ENCODE measurements at places on chromosomes 4 and X.
A peak's percentile ranks its signal among the peaks of the same experiment; 100 is the strongest.

GRCh38 chr4:120088507-120088906 lies 21.9 kb upstream of the MAD2L1 start:
- DNase-seq, result no peak

DNA sequence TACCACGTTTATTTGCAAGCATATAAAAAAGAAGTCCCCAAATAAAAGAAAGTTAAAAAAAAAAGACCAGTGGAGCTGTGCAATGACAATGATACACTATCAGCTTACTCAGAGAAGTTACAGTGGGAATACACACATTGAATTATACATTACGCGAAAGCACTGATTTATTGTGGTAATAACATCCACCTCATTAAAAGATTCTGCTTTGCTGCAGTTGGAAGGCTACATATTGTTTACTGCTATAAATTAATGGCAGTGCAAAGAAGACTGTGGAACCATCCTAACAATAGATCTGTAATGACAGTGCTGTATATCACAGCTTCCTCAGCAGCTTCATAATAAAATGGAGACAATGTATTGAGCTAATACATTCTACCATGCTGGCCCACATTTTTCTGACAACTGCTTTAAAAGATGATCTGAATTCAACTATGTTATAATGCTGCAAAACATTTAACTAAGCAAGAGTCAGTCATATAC lies 142.5 kb upstream of the MAB21L2 start:
- no peak for DNase-seq

DNA sequence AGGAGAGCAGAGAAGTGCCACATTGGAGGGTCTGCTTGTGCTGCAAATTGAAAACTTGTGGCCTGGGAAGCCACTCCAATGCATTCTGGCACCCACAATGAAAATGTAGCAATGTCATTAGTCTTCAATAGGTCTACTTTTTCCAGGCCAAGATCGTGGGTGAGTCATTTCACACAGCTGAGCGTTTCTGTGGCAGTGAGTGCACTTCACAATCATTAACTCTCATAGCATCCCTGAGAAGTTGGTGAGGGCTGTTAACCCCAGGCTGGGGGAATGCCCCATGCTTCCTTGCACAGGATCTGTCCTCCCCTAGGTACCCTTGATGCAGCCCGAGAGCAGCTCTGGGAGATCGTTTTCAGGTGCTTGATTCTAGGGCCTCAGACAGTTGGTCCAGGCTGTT lies 196.8 kb upstream of the ATP6AP2 start:
- no peak for DNase-seq

DNA sequence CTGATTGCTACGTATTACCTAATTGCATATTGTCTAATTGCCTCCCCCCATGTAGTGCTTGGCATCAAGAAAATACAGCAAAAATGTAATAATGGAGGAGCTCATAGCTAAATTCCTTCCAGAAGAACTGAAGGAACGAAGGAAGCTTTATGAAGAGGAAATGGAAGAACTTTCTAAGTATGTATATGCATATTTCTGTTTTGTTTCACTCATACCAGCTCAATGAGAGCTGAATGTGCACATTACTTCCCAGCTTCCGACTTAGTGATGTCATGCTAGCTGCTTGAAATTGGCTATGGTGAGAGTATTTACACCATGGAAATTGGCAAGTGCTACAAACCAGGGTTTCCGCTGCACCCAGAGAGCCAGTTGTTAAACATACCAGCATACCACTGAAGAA lies 34.7 kb downstream of the LONRF3 start:
- DNase-seq, result no peak

DNA sequence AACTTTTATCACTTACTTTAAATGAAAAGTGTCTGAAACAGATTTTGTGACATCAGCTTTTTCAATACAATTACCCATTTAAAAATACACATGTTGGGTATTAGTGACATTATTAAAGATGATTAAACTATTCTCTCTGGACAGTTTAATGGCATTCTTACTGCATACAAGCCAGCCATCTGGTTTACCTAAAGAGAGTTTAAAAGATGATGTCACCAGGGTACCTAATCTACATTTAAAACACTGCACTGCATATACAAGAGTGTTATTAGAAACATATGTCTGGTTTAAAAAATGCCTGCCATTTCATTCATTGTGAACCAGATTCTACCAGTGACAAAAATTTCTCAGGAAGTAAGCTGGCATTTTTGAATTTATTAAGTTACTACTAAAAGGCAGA lies 919.1 kb downstream of the ADGRL3 start:
- no peak for DNase-seq

GRCh38 chrX:154918060-154918483 lies 31.9 kb downstream of the F8A1 start:
- DNase-seq, result peak; percentile 56

DNA sequence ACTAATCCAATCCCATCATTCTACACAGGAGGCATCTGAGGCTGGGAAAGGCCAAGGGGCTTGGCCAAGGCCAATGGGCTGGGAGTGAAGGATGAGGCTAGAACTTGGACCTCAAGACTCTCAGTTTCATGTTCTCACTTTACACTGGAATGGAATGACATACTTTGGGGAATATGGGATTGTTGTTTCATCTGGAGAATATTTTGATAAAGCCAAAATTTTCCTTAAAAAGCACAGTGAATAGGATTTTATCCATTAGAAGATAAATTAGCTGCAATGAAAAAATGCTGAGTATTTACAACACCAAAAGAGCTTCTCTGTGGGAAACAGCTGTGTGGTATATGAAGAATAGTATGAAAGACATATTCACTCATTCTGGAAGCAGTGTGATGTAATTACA lies 29.3 kb downstream of the SMIM20 start:
- no peak for DNase-seq

DNA sequence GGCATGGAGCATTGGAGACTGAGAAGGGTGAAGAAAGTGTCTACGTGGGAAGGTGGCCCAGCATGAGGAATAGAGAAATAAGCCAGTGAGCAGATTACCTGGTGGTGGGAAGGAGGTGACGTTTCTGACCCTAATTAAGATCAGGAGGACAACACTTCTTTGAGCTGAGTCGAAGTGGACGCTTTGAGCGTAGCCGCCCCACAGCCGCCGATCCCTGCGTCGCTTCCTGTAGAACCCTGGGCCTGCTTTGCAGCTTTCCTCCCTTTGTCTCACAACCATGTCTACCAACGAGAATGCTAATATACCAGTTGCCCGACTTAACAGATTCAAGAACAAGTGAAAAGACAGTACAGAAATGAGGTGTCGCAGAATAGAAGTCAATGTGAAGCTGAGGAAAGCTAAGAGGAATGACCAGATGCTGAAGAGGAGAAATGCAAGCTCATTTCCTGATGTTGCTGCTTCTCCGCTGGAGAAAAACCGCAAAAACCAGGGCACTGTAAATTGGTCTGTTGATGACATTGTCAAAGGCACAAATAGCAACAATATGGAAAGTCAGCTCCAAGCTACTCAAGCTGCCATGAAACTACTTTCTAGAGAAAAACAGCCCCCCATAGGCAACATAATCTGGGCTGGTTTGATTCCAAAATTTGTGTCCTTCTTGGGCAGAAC lies 6.4 kb upstream of the ANTXR2 start:
- no peak for DNase-seq

DNA sequence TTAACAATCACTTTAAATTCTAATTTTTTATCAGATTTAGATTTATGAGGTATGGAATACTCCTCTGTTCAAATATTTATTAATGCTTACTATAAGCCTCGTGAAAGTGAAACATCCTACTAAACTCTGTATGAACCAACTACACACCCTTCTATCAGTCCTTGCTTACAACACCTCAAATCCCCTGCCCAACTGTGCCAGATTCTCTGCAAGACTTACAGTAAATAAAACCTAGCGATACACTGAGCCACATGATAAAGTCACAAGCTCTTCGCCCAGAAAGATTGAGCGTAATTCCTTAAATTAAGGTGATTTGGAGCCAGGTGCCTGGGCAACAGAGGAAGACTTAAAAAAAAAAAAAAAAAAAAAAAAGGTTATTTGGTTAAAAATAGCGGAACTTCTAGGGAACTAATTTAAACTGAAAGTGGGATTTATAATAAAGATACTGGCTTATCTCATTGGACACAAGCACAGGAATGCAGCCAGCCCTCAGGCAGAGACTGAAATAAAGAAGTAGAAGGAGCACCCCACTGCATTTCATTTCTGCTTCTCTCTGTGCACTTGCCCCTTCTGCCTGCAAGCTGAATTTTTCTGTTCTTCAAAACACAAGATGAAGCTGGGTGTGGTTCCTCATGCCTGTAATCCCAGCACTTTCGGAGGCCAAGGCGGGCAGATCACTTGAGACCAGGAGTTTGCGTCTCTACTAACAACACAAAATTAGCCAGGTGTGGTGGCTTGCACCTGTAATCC lies 17.5 kb upstream of the C4orf36 start:
- no peak for DNase-seq

GRCh38 chr4:70706044-70706461 lies 15.7 kb upstream of the RUFY3 start:
- DNase-seq, result no peak

DNA sequence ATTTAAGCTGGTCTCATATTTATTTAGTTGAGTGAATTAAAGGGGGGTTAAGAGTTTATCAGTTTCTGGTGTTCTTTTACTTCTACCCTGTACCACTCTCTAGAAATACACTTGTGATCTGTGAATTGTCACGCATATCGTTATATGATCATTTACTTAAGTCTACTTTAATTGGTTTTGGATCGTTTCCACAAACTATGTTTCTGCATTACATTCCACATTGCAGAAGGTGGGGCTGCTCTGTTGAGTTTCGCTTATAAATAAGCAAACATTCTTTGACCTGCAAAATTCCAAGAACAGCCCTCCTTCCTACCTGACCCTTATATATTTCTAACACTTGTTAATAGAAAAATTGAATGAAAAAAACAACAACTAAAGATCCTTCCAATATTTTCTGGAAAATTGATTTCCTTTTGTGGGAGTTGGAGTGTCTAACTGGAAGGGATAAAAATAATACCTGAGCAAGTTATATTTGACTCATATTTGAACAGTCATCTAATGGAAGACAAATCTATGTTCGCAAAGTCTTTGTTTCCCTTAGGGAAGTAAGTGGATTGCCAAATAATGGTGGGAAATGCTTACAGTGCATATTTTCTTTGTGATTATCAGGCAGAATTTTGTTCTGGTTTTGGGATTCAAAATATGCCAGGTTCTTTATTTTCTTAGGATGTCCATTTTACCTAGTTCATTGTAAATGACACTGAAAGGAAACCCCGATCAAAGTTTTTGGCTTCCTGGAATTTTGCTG lies 152.7 kb downstream of the RELL1 start:
- DNase-seq, result no peak

DNA sequence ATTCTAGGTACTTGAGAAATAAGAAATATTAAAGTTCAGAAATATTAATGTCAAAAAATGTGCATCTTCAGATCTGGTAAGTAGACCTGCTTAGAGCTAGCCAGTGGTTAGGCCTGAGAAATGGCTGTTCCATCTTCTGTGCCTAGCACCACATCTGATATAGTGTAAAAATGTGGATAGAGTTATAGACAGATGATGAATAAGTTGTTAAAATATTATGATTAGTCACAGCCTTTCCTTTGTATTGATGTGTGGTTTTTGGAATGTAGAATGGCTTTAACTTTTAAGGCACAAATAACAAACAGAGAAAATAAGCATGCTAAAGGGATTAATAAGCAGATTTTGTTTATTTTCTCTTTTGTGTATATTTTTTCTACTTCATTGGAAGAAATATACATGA lies 133.5 kb upstream of the NUDT6 start:
- no peak for DNase-seq

GRCh38 chr4:149347139-149347538 lies 468.5 kb downstream of the IQCM start:
- DNase-seq, result no peak

- DNase-seq, result no peak
These were observed 29.3 kb upstream of the SCOC start for GRCh38 chr4:140344101-140344500.

- no peak for DNase-seq
These were observed 30.9 kb downstream of the PDLIM3 start for GRCh38 chr4:185504098-185505047.

DNA sequence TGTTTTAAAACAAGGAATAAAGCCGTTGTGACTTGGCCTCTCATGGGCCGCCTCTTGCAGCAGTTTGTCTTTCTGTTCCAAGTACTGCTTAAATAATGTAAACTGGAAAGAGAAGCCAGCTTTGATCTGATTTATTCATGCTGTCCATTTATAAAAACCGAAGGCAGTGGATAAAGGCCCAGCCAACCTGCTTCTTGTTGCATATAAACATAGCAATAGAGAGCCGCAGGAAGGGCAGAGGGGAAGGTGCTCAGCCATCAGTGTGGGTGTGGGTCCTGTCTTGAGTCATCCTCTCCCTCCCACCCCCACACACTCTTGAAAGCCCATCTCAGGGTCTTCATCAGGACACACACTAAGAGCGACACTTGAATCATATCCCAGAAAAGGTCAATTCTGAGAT lies 187.9 kb upstream of the FAM9B start:
- DNase-seq, result no peak
